Cortex of kidney (tissue), 1 donor: ENCODE measurements at places on chromosomes 5 and 9.

GRCh38 chr9:77977210-77977611 is 54.4 kb downstream of the GNAQ start:
- no peak for DNase-seq

GRCh38 chr9:123927625-123928532 is 2.0 kb downstream of the DENND1A start:
- no peak for DNase-seq

- DNase-seq: no peak
These were observed 3.8 kb downstream of the ZFAND5 start for GRCh38 chr9:72361217-72361616.

DNA sequence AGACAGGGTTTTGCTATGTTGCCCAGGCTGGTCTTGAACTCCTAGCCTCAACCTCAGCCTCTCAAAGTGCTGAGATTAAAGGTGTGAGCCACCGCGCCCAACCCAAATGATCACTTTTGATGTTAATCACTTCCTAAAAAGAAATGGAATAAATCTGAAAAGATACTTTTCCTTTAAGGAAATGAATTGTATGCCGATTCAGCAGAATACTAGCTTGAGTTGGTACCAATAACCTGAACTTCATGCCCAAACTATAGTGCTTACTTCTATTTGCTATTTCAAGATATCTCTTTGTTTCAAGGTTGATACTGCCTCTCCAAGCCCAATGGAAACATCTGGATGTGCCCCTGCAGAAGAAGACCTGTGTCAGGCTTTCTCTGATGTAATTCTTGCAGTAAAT is 4.0 kb downstream of the CCNB1 start:
- DNase-seq: no peak

- no peak for DNase-seq
These were observed 7.0 kb upstream of the IRF1 start for GRCh38 chr5:132497488-132497997.

DNA sequence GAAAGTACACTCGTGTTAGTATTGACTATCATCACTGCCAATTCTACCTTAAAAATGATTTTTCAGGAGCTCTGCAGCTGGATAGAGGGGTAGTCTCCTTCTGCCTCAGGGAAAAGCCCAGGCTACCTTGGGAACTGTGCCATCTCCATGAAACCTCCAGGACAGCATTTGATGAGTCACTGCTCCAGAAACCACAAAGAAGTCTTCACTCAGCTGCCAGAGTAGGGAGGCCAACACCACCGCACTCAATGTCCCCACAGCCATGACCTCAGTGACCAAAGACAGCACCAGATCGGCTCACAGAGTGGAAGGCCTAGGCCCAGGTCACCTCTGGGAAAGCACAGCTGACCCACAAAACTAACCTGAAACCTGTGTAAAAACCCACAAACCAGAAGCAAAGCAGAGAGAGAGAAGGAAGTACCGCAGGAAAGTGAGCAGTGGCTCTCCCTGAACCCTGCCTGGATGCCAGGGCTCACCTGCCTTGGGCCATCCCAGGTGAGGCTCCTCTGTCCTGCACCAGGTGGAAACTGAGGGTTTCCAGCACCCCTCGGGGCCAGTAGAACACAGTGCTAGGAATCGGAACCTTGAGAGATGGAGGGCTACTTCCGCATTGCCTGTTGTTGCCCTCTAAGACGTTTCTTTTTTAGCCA is 30.0 kb downstream of the S1PR3 start:
- no peak for DNase-seq

DNA sequence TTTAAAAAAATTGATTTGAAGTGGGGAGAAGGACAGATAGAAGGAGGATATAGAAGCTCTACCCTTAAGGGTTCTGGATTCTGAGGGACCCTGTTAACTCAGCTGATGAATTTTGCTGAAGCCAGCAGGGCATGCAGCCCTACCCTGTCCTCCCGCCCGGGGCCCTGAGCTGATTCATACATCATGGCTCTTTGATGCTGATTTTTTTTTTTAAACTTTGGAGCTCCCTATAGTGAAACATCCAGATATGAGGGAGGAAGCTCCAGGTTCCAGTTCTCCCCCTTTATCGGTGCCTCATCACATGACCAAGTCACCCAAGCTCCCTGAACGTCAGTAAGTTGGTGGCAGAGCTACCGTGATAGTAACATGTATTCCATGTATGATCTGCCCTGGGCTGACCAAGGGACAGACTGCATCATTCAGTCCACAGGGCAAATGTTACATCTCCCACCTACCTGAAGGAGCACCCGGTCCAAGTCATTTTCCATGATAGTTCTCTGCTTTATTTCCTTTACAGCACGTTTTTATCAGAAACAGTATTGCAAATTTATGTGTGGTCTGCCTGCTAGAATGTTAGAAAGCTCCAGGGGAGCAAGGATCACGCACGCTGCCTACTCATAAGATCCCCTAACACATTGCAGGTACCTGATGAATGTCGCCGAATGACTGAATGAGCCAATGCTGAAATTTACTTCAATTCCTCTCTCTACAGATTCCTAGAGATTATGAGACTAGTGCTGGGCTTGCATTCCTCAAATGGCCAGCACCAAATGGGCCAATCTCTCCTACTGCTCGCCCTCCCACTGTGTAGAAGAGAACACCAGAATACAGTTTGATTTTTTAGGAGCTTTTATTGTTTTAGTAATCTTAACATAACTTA is 25.9 kb downstream of the SPARC start:
- no peak for DNase-seq

DNA sequence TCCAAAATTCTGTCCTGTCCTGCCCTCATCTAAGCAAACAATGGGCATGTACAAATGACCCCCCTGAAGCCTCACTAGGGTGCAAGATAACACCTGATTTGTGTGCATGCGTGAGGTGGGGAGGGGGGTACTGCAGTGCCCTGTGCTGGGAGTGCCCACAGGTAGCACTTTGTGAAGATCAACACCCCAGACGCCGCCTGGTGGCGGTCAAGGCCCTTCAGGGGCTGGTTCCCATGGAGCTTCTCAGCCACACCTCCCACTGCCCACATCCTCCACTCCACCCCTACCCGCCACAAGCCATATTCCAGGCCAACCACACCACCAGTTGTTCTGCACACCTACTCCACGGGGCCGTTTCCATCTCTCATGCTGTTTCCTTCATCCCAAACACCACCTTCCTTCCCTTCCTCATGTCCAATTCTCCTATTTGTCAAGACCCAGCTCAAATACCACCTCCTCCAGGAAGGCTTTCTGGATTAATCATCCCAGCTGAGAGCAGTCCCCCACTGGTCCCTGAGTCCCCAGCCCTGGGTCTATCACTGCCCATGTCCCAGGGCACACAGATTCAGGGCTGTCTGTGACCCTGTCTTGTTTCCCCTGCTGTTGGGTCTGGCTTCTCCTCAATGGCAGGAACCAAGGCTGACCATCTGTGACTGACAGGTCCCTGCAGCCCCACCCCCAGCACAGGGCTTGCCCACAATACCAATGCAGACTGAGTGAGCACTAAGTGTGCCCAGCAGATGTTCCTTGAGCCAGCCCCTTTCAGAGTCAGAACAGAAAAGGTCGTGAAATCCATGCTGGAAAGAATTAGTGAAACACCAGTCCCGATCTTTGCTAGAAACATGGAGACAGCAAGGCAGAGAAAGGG is 178.4 kb downstream of the PAX5 start:
- DNase-seq: no peak

GRCh38 chr5:157549954-157550549 is 25.5 kb downstream of the ADAM19 start:
- no peak for DNase-seq

DNA sequence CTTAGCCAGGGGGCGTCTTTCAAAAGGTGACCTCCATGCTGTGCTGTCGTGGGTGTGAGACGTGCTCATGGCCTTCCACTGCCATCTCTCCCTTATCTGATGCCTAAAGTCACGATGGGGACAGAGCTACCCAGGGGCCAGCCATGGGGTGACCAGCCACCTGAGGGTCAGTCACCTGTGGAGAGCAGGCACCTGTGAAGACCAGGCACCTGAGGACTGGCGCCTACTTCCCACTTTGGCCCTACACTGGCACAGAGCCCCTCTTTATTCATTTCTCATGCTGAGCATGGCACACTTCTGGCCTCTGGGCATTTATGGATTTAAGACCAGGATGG is 6.4 kb upstream of the EXOC3 start:
- DNase-seq: no peak

DNA sequence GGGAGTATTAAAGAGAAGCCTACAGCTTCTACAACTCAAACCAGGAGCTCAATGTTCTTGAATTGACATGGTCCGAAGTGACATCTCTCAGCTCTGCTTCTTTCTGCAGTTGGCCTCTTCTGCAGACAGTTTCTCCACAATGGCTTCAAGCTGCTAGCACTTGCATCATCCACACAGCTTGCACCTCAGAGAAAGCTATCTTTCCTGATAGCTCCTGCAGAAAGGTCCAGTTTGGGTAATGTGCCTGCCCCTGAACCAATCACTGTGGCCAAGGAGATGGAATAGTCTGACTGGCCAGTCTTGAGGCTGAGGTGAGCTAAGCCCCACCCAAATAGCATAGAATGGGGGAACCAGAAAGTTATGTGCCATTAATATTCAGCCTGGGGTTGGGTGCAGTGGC is 95.8 kb upstream of the ABCA1 start:
- no peak for DNase-seq

DNA sequence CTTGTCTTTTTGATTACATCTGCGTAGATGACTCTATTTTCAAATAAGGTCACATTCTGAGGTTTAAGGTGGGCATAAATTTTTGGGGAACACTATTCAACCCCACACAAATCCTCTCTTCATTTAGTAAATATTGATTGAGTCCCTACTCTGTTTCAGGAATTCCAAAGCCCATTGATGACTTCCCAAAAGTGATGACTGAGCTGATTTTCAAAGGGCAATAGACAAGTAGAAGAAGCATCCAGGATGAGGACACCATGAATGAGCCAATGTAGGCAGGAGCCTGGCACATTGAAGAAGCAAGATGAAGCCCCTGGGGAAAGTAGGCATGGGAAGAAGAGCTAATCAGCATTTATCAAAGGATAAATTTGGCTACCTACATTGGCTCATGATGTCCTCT is 35.2 kb downstream of the OR1J1 start:
- DNase-seq: no peak

- no peak for DNase-seq
These were observed 79.6 kb downstream of the PHAX start for GRCh38 chr5:126680191-126680817.

DNA sequence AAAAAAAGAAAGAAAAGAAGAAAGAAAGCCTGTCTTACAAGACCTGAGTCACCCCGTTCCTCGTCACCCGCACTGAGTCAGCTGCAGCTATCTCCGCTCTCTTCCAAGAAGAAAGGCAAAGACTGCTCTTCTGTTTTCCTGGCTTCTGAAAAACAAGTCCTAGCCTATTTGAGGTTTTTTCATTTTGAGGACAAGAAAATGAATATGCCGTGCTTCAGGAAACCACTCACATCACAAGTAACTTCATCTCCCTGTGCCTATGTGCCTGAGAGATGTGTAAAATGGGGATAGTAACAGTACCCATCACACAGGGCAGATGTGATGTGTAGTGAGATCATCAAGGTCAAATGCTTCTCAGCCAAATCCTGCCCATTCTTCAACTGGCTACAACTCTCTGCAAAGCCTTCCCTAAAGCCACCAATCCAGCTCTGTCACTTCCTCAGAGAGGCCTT is 78.4 kb downstream of the GLDC start:
- no peak for DNase-seq

DNA sequence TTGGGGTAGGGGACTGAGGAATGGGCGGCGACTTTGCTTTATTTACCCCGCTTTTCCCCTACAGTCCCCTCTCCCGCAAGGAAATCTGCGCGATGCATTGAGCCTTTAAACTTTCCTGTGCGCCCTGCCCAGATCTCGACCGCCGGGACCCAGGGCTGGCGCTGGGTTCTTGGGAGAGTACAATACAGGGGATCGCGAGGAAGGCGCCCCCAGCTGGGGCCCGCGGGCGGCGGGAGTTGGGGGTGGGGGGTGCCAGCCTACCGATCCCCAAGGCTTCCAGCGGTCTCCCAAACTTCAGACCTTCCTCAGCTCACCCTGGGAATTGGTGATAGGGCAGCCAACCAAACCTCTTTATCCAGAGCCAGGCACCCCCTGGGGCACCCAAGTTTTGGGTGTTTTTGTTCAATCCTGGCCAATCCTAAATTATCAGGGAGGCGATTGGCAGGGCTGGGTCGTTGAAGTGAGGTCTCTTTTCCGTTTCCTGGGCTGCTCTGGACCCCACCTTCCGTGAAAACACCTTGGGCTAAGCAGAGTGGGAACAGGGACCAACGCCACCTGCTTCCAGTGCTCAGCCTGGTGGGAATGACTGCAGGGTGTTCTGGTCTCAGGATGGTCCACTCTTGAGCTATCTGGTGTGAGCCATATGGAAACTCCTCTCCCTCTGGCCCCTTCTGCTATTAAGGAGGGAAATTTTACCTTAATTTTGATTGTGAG is 51.4 kb upstream of the DAB2IP start:
- DNase-seq: no peak

DNA sequence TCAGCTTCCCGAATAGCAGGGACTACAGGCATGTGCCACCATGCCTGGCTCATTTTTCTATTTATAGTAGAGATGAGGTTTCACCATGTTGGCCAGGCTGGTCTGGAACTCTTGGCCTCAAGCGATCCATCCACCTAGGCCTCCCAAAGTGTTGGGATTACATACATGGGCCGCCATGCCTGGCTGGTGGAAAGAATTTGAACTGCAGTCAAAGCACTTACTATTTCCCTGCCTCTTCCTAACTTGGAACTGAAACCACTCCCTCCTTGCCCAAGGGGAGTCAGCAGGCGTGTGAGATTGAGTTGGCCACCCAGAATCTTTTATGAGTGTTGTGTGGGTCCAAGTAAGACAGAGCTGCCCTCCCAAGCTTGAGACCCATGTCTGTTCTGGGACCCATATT is 86.1 kb upstream of the PTPN3 start:
- DNase-seq: no peak

DNA sequence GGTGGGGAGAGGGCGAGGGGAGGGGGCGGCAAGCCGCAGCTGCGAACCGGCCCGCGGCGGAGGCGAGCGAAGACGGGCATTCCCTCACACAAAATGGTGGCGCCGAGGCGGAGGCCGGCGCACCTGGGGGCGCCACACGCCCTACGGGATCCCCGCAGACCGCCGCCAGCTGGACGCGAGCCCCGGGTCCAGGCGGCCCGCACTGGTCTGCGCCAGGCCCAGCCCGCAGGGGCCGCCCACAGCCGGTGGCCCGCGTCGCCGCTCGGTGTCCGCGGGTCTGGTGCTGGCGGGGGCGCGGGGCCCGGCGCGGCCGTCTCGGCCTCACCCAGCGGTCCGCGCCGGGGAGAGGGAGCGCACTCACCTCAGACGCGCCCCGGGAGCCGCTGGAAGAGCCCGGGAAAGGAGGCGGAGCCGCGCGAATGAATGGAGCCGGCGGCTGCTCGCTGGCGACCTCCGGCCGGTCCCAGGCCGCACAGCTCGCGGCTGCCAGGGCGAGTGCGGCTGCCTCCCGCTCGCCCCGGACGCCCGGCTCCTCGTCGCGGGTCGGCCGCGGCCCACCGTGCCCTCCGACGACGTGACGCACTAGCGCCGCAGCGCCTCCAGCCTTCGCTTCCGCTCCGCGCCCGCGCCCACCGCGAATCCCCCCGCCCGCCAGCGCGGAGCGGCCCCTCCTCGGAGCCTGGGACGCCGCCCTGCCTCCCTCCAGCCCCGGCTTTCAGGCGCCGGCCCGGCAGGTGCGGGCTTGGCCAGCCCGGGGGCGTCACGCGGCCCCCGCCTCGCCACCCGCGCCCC is at the start of gene FAM169A:
Gene FAM169A (minus strand): TSS at position 584 of the 792 bp plus-strand sequence. CDS start 24,711 bp downstream, outside the sequence.
- no peak for DNase-seq
